ENCODE measurements at places on chromosomes 5 and 9.
A peak's percentile ranks its signal among the peaks of the same experiment; 100 is the strongest.

DNA sequence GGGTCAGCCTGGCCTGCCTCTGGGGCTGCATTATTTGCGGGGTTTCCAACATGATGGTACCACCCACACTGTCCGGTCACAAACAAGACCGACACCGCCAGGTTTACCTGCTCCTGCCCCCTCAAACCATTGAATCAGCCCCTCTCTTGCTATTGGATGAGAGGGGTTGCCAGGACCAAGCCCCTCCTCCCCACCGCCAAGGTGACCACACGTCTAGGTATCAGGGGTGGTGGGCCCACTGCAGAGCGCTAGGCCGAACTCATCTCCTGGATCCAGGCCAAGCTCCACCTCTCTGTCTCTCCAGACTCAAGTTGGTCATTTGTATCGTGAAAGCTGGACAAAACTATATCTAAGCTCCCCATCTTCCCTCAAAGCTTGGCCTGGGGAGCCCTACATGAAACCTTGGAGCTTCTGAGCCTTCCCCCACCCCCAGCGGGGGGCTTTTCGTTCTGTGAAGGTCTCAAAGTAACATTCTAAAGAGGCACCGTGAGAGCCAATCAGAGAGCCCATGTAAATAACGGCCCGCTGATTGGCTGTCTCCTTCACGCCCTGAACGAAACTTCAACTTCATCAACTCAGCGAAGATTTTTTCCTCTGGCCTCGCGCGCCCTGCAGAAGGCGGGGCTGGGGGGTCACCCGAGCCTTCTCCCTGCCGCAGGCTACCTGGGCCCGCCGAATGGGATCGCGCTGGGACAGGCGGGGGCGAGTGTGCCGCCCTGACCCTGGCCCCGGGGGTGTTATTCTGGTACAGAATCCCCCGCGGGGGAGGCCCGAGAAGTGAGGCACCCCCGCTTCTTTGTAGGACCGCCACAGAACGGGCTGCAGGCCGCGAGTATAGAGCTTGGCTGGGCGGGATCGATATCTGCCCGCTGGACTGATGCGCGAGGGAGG lies 49.6 kb upstream of the PSD2 start:
- H3K4me1 ChIP-seq = peaks cover 60% of the 10 kb centered on the region
- no peaks in the 10 kb centered on the region for H3K27me3 ChIP-seq
- H3K4me3 ChIP-seq = peak overlapping the region; percentile 23
- peak; percentile 68 for DNase-seq
- H3K36me3 ChIP-seq = no peaks in the 10 kb centered on the region

DNA sequence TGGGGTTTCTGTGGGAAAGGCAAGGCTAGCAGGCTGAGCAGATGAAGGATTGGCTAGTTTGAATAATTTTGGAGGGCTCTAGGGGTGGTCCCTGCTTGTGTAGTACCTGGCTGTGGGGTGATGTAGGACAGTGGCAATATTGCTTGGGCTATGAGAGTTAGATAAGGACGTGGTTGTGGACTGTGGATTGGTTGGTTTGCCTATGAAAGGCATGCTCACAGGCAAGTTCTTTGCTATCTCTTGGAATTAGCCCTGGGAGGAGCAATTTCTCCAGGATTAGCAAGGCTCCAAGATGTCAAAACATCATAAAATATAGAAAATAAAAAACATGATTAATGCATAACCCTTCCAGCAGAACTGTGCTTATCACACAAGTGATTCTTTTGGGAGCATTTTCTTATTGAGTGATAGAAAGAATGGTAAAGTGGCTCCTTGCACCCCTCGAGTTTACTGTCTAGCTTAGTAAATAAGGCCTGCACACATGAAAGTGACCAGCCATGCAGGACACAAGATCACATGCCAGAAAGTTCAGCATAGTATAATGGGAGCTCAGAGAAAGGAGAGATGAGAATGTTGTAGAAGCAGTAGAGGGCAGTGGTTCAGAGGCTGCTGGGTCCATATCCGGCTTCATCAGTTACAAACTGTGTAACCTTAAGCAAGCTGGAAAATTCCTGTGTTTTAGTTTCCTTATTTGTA lies 13.8 kb downstream of the AOPEP start:
- no peaks in the 10 kb centered on the region for H3K4me1 ChIP-seq
- no peaks in the 10 kb centered on the region for H3K27me3 ChIP-seq
- no peak overlapping the region for H3K4me3 ChIP-seq
- no peaks in the 10 kb centered on the region for H3K36me3 ChIP-seq
- H3K27ac ChIP-seq = no peak overlapping the region
- no peak for DNase-seq

- H3K27ac ChIP-seq = no peak overlapping the region
- peaks cover 15% of the 10 kb centered on the region for H3K4me1 ChIP-seq
- no peak overlapping the region for H3K4me3 ChIP-seq
- H3K27me3 ChIP-seq = no peaks in the 10 kb centered on the region
- H3K36me3 ChIP-seq = no peaks in the 10 kb centered on the region
- no peak for DNase-seq
Measured at GRCh38 chr9:78857373-78858225, 560.7 kb downstream of the PSAT1 start.

DNA sequence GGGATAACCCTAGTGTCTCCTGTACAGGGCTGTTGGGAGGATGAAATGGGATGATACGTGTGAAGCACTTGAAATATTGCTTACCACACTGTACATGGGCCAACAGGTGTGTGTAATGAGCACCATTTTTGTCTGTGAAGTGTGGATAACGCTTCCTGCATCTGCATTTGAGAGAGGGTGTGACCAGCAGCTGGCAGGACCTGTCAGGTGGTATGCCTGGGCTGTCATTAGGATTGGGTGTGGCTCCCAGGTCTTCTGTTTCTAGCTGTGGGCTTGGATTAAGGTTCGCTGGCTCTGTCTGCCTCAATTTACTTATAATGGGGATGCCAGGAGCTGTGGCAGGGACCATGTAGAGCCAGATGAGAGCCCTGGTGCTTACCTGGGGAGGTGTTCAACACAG lies 74.4 kb downstream of the PRRT1B start:
- H3K4me1 ChIP-seq = peaks cover 2% of the 10 kb centered on the region
- H3K36me3 ChIP-seq = peaks cover 6% of the 10 kb centered on the region
- no peak overlapping the region for H3K27ac ChIP-seq
- no peak for DNase-seq

DNA sequence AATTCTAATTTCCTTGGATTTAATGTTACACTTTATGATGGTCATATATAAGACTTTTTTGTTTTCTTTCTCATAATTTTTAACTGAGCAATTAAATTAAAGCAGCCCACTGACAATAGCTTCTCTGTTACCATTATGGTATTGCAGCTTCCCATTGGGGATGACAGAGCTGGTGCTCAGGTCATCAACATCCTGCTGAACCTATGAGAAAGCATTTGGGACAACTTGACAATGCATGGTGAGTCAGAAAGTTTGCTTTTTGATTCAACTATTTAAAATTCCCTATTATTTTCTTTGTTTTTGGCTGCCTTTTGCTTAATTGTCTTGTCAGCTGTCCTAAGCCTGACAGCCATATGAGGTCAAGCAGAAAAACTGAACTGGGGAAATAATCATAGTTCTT lies 487.4 kb upstream of the RIOK2 start:
- H3K4me1 ChIP-seq = no peaks in the 10 kb centered on the region
- no peak for DNase-seq
- H3K27ac ChIP-seq = no peak overlapping the region
- no peaks in the 10 kb centered on the region for H3K36me3 ChIP-seq
- no peak overlapping the region for H3K4me3 ChIP-seq
- no peaks in the 10 kb centered on the region for H3K27me3 ChIP-seq

GRCh38 chr5:32355686-32356085 lies 42.9 kb upstream of the MTMR12 start:
- no peak overlapping the region for H3K27ac ChIP-seq
- H3K27me3 ChIP-seq = no peaks in the 10 kb centered on the region
- peak; percentile 16 for DNase-seq
- H3K4me1 ChIP-seq = no peaks in the 10 kb centered on the region

GRCh38 chr5:95884017-95884325 lies 61.4 kb upstream of the GLRX start:
- H3K36me3 ChIP-seq = peaks cover 14% of the 10 kb centered on the region
- no peaks in the 10 kb centered on the region for H3K27me3 ChIP-seq

- H3K4me3 ChIP-seq = no peak overlapping the region
- H3K27me3 ChIP-seq = no peaks in the 10 kb centered on the region
- H3K36me3 ChIP-seq = no peaks in the 10 kb centered on the region
- no peak for DNase-seq
- no peak overlapping the region for H3K27ac ChIP-seq
Measured at GRCh38 chr5:161778796-161779195, 69.1 kb upstream of the GABRA1 start.

GRCh38 chr5:142500227-142500905 lies 175.5 kb upstream of the SPRY4 start:
- H3K4me3 ChIP-seq = no peak overlapping the region

All from astrocyte (in vitro differentiated cells and primary cell).